ENCODE measurements at places on chromosomes 12 and 14.

DNA sequence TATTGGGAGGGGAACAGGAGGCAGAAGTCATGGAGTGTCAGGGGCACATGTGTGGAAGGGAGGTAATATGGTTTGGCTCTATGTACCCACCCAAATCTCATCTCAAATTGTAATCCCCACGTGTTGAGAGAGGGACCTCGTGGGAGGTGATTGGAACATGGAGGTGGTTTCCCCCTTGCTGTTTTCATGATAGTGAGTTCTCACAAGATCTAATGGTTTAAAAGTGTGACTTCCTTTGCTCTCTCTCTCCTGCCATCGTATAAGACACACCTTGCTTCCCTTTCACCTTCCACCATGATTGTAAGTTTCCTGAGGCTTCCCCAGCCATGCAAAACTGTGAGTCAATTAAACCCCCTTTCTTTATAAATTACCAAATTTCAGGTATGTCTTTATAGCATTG lies 41.6 kb upstream of the CDK17 start:
- DNase-seq: no peak

GRCh38 chr12:65673156-65673690 lies 151.1 kb upstream of the HMGA2 start:
- DNase-seq: no peak

DNA sequence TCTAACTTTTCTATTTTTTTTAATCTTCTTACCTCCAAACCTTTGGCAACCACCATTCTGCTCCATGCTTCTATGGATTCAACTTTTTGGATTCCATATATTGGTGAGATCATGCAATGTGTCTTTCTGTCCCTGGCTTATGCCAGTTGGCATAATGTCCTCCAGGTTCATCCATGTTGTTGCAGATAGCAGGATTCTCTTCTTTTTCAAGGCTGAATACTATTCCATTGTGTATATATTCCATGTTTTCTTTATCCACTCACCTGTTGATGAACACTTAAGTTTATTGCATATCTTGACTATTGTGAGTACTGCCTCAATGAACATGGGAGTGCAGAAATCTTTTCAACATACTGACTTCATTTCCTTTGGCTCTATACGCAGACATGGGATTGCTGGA lies 21.2 kb upstream of the SLC38A4 start:
- DNase-seq: no peak

DNA sequence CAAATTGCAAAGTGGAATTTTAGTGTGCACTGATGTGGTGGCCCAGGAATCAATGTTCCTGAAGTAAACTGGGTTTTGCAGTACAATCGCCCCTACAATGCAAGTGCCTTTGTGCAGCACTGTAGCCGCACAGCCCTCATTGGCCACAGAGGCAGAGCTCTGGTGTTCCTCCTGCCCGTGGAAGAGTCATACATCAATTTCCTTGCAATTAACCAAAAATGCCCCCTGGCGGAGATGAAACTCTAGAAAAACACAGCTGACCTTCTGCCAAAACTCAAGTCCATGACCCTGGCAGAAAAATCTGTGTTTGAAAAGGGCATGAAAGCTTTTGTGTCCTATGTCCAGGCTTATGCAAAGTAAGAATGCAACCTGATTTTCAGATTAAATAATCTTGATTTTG lies 117.9 kb upstream of the PRB2 start:
- no peak for DNase-seq

DNA sequence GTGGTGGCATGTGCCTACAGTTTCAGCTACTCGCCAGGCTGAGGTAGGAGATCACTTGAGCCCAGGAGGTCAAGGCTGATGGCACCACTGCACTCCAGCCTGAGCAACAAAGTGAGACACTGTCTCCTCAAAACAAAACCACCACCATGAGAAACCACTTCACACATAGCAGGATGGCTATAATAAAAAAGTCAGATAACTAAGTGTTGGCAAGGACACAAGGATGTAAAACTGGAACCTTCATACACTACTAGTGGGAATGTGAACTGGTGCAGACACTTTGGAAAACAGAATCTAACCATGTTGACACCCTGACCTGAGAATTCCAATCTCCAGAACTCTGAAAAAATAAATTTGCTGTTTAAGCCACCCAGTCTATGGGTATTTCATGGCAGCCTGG lies 67.7 kb downstream of the ACADS start:
- no peak for DNase-seq

- no peak for DNase-seq
Measured at GRCh38 chr14:31207287-31207754, 272 bp downstream of the HECTD1 start.

- no peak for DNase-seq
Measured at GRCh38 chr12:38728894-38729293, 176.5 kb downstream of the CPNE8 start.

DNA sequence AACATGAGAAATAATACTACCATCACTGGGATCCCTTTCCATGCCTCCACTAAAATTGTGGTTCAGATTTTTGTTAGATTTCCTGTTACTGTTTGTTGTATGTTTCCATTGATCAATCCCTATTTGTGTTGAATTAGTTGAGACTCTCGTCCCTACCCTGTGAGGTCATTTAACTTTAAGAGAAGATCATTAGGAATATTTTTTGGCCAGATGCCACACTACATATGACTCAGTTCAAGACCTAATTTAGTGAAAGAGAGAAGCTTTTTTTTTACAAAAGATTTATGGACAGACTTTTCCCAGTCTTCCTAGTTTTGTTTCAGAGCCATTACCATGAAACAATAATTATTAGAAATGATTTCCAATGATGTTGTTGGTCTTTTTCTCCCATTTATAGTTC lies 35.5 kb downstream of the CPSF6 start:
- DNase-seq: no peak

DNA sequence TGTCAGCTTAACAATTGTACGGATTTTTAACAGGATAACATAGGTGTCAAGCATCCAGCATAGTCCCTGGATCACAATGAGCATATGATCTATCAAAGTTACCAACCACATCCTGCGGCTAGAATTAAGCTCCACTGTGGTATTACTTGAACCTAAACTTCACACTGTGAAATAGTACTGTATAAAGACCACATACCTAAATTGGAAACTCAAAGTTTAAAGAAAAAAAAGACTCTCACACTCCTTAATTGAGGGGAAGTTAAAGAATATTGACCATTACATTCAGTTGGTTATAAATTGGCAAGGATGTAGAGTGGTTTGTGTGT lies 133.0 kb upstream of the PZP start:
- DNase-seq: no peak

- no peak for DNase-seq
Measured at GRCh38 chr14:35221462-35221861, 70.7 kb upstream of the PSMA6 start.

- DNase-seq: no peak
Measured at GRCh38 chr12:131894981-131895639, 688 bp downstream of the ULK1 start.

- DNase-seq: no peak
Measured at GRCh38 chr12:65721541-65722190, 102.6 kb upstream of the HMGA2 start.

GRCh38 chr14:54681811-54682261 lies 114.9 kb downstream of the SAMD4A start:
- no peak for DNase-seq

- no peak for DNase-seq
Measured at GRCh38 chr12:106188256-106188655, 49.5 kb upstream of the NUAK1 start.

DNA sequence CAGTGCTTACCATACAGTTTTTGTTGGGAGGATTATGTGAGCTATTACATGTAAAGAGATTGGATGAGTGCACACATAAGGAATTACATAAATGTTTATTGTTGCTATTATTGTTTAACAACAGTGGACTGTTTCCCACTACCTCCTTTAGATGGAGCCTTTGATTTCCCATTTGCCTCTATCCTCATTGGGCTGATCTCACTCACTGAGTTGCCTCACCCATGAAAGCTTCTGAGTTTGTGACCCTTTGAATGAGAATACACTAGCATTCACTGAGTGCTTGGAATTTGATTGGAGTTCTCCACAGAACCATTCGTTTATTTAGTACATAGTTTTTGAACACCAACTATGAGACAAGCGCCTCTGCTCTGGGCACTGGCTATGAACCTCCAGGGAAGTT lies 121.0 kb downstream of the HELB start:
- DNase-seq: no peak

- no peak for DNase-seq
Measured at GRCh38 chr14:33454022-33454595, 496.8 kb downstream of the EGLN3 start.

DNA sequence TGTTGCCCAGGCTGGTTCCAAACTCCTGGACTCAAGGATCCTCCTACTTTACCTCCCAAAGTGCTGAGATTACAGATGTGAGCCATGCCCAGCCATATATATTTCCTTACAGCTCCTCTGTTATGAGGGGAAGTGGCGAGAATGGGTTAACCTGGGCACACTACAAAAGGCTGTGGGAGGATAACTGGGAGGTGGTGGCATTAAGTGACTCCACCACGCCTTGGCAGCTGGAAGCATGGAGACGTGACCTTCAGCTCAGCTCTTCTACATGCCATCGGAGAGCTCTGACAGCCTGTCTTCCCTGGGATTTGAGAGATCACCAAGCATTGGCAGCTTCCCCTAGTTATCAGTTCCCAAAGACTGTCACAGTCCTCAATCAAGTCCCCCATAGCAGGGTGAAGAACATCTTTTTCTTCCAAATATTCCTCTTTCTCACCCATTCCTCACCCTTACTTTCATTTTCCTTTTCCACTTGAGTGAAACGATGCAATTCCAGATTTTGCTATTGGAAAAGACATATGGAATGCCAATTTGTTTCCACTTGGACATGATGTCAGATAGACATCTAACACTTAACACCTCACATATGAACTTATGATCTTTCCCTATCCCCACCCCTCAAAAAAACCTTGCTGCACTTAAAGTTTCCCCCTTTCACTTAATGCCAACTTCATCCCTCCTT lies 48.5 kb downstream of the PHLDA1 start:
- DNase-seq: no peak

DNA sequence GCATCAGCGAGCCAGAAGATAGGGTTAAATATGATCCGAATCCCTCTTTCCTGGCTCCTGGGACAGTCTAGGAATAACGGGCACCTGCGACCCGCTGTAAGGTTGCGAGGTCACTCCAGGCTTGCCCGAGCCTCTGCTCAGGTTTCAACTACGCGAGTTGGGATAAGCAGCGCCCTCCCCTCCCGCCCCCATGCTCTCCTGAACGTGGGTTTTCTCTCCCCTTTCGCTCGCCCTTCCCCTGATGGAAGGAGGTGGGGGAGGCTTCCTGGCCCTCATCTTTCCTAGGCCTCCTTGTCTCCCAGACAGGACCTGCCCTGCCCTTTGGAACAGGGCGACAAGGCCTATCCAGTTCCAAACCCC lies 753 bp upstream of the ATP5MC2 start:
- DNase-seq: no peak

- DNase-seq: no peak
Measured at GRCh38 chr12:7039403-7039802, 21.1 kb upstream of the C1S start.

GRCh38 chr12:103768467-103769123 lies 72.4 kb downstream of the NT5DC3 start:
- no peak for DNase-seq

- no peak for DNase-seq
Measured at GRCh38 chr12:22322091-22322490, 12.4 kb downstream of the ST8SIA1 start.

DNA sequence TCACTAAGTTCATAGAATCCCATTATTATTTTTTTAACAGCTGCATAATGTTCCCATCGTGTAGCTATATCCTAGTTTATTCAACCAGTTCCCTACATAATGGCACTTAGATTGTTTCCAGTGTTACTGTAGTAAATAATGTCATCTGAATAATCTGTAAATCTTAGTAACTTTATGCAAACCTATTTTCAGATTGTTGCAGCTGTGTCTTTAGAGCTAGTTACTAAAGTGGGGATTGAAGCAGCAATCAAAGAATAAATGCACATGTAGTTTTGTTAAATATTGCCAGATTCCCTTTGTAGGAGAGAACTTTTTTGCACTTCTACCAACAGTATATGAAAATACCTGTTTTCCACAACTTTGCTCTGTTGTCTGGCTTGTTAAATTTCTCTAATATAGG lies 13.1 kb downstream of the ARID2 start:
- DNase-seq: no peak

DNA sequence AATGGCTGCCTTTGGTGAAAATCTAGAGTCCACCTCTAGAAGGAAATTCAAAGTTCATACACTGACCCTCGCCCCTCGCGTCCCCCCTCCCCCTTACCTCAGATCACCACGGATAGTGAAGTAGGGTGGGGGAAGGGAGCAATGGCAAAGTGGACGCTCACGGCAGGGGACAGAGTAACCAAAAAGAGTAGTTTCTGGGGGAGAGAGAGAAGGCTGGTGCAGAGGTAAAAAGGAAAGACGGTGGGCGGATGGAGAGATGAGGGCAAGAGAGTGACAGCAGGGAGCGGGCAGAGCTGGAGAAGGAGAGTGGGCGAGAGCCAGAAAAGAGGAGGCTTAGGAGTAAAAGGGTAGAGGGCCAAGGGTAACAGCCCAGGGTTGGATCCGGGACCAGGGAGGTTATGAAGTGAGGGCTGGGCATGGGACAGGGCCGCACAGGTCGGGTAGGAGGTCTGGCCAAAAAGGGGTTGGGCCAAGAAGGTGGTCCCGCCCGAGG lies 423 bp downstream of the ALDH6A1 start:
- DNase-seq: no peak

- no peak for DNase-seq
Measured at GRCh38 chr14:87000081-87000480, 992.9 kb downstream of the GALC start.

DNA sequence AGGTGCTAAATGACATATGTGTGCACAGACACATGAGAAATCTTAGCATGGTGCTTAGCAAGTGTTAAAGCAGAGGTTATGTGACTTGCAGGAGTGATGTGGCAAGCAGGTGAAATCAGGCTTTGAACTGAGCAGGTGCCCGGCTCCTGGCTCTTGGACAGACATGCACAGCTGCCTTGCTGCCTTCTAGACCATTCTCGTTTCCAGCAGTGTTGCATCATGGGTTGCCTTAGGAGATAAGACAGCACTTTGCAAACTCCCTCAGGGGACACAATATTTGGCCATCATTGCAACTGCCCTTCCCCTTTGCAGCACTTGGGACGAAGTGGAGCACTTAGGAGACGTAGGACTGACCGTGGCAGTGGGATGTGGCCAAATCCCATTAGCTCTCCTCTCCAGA lies 17.2 kb upstream of the GSC start:
- no peak for DNase-seq

DNA sequence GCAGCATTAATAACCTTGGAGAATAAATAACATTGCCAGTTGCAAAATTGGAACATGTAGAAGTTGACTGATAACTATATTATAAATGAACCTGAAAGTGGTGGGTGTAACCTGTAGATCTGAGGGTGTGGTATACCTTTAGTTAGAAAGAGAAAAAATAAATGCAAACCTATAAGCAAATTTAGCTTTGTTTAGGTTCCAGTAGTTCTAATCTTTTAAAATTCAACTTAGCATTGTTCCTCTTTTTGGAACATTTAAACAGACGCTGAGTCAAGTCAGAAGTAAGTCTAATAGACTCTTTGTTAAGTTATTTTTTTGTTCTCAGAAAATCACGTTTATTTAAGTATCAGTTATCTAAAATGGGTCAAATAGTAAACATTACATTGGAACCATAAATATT lies 120.0 kb downstream of the DNAI7 start:
- no peak for DNase-seq

Data from naive B cell (primary cell).